ENCODE measurements at places on chromosomes 4 and X.

GRCh38 chr4:184402740-184403383 is 71.5 kb downstream of the IRF2 start:
- no peak for DNase-seq

DNA sequence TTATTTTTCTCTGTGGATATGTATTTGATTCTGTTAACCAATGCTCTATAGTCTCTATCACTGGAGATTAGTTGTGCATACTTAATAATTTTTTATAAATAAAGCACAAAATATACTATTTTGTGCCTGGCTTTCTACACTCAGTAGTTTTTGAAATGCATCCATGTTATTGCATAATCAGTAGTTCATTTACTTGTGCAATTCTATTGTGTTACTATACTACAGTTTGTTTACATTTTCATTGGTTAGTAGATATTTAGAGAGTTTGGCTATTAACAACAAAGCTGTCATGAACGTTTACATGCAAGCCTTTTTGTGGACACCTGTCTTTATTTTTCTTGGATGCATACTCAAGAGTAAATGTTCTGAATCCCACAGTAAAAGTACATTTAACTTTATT is 265.0 kb upstream of the FAT4 start:
- no peak for DNase-seq

GRCh38 chr4:96092151-96092705 is 252.3 kb downstream of the PDHA2 start:
- DNase-seq, result no peak

- no peak for DNase-seq
Observed at GRCh38 chrX:110748256-110748806, 47.3 kb downstream of the CHRDL1 start.

DNA sequence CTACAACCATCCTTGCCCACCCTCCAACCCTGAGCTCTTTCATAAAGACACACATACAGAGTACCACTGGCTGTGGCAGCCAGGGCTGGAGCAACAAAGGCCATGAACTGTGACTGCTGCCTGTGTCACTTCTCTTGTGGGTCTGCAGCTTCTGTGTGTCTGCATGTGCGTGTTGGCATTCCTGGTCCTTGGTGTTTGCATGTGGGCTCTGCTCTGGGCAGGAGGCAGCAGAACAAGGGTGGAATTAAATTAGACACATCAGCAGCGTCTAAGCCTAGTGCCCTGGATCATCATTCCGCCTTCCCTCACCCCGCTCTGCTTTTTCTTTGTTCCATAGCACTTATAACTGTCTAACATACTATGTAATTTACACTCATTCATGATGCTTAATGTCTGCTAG is 157.7 kb downstream of the MGST2 start:
- no peak for DNase-seq

DNA sequence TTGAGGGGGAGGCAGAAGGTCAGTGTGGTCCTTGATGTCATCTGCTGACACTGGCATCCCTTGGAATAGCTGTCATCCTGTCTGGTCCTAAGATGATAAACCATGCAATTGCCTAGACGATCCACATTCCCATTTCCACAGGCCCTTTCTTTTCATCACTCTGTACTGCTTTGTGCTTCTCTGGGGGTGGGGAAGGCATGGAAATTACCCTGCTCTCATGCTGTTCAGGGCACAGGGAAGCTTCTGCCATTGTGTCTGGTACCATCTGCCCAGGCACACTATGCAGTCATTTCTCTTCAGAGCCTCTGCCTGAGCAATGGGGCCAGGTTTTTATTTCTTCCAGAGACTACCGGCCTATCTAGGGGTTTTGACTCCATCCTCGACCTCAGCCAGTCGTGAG is 49.7 kb upstream of the ELOVL6 start:
- no peak for DNase-seq

- no peak for DNase-seq
Observed at GRCh38 chrX:138877746-138878145, 166.2 kb upstream of the FGF13 start.

DNA sequence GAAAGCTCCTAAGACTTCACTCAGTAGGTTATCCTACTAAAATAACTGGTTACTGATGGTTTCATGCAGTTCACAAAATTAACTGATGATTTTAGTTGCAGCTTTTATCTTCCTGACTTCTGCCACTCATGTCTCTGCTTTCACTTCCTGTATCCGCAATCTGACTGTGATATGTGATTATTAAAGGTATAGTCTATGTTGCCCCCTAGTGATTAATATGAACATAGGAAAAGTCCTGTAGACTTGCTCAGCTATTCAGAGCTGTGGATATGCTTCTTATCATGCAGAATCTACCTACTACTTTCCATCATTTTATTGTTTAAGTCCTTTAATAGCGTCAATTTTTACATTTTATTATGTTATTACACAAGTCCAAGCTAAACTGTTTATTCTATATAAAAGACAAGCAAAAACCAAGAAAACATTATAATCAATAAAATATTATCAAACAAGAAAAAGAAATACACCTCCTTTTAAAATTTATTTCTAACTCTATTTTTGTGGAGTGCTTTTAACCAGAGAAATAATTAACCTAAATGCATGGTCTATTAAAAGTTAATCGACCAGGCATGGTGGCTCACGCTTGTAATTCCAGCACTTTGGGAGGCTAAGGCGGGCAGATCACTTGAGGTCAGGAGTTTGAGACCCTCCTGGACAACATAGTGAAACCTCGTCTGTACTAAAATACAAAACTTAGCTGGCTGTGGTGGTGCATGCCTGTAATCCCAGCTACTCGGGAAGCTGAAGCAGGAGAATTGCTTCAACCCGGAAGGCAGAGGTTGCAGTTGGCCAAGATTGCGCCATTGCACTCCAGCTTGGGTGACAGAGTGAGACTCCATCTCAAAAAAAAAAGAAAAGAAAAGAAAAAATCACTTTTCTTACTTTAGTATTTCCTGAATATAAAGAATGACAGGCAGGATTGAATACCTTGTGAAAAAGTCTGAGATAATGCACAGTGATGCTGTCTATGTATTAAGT is 40.4 kb upstream of the TLR2 start:
- no peak for DNase-seq

DNA sequence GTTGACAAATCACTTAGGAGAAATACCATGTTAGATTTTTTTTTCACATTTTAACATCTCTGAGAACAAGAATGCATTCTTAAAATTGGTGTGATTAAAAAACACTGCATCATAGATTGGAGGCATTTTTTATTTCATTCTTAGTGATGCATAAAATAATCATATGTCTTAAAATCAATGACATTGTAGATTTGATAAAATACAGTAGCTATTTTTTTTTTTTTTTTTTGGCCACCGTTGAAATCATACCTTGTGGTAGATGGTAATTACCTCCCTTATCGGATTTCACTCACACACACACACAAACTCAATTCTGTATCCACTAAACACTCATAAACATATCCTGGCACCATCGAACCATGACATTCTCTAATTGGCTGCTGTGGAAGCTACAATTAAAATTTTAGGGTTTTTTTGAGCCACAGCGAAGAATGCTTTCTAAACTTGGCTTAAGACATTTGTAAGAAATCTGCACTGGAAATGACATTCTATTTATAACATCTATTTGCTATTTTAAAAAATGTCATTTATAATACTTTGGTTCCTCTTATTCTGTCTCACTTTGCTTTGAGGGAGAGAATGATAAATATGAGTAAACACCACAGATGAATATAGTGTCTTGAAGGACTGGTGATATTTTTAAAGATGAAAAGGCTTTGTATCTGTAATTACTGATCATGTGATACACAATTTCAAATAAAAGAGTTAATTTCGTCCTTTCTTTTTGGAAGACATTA is 60.1 kb downstream of the CCSER1 start:
- no peak for DNase-seq

GRCh38 chr4:2685541-2685940 is 70.6 kb downstream of the TNIP2 start:
- no peak for DNase-seq

- no peak for DNase-seq
Observed at GRCh38 chr4:96073461-96073860, 233.6 kb downstream of the PDHA2 start.

DNA sequence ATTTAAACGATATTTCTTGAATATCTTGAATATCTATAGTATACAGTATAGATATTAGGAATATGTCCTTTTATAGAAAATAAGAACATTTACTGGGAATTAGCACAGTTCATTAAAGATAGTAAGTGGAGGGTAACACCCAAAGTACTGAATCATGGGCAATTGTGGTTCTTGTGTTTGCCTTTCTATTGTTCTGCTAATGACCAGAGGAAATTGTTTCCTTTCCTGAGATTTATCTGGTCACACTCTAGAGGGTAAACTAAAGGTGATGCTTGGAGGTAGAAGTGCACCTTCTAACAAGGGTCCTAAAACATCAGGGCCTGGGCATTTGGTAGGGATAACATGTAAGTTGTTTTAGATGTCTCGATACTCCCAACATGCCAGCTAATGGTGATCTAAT is 241.3 kb upstream of the SFRP2 start:
- no peak for DNase-seq

DNA sequence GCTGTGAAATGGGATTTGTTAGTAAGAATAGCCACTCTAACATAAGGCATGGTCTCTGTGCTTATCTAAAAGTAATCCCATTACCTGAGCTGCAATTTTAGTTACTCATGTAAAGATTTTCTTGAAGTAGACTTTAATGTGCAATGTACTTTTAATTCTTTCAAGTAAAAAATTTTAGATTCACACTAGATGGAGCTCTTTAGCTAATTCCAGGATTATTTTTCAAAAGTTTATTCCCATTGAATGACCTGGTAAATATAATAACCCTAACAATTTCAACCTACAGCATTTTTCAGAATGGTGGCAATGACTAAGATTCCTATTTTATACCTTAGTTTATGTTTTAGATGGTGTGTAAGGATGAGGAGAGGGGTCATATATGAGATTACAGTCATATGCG is 18.1 kb downstream of the USP38 start:
- no peak for DNase-seq

GRCh38 chr4:108527723-108528122 is 92.7 kb upstream of the RPL34 start:
- DNase-seq, result no peak

DNA sequence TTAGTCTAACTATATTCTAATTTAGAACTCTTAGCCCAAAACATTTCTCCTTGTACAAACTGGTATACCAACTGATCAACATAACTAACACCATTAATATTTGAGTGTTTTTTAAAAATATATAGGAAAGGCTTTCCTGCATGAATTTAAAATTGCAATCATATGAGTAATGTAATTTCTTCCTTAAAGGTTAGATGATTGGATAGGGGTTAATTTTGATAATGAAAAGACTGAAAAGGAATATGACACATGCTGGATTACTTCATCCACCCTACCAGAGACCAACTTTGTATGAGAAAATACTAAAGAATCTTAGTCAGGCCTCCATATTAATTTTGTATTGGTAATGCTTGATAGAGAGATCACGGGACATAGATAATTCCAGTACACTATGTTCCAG is 25.1 kb upstream of the PLS3 start:
- no peak for DNase-seq

DNA sequence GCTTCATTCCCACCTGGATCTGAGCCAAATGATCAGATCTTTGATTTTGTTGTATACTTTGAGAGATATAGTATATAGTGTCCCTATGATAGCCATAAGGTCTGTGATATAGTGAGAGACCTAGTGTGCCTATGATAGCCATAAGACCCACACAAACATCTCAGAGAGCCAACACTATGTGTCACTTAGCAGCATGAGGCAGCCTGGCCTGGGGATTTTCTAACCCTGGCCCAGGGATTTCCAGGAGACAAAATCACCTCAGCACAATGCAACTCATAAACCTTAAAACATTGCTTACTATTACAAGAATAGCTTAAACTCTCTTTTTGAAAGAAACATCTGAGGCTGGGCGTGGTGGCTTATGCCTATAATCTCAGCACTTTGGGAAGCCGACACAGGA is 23.2 kb upstream of the COL25A1 start:
- DNase-seq, result no peak

- DNase-seq, result no peak
Observed at GRCh38 chr4:7626531-7626930, 191.8 kb upstream of the PSAPL1 start.

- no peak for DNase-seq
Observed at GRCh38 chr4:15143551-15143950, 141.3 kb downstream of the CPEB2 start.

DNA sequence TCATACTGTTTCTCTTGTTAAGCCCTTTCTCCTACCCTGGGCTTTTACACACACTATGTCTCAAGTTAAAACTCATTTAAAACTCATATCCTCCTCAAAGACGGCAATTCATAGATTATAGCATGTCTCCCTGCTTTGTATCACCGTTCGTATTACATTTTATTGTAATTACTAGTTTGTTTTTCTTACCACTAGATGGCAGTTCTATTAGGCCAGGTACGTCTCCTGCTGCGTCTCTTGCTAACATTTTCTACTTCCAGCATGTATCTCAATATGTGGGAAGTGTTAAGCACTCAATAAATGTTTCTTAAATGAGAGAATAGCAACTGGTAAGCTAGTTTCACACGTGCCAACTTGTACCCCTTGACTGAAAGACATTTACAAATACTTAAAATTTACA is 450.3 kb upstream of the PCDH7 start:
- DNase-seq, result no peak

DNA sequence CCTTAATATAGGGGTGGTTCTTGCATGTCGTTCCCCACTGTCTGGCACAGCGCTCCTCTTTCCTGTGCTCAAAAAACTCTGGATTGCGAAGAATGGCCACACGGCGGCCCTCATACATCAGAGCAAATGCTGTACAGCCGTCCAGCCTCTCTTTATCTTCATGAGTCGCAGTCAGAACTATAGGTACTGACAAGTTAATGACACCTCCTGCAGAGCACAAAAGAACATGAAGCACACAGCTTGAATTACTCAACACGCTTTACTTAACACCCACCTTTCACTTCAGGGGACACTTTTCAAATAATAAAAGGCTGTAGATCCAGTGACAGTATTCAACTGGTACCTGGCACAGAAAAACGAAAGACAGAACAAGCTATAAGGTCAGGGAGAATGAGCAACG is 65.3 kb downstream of the PAPSS1 start:
- DNase-seq, result no peak

GRCh38 chr4:33989820-33990443 is 2254.4 kb downstream of the ARAP2 start:
- no peak for DNase-seq

- no peak for DNase-seq
Observed at GRCh38 chr4:76381986-76382385, 39.0 kb downstream of the CCDC158 start.

All from stimulated activated CD8-positive, alpha-beta memory T cell treated with anti-CD3 and anti-CD28 coated beads, Interleukin-4, amount 100 ng/mL, for 24 hours (primary cell).